Inflammatory macrophage treated with lipopolysaccharide for 4 hours (primary cell): ENCODE measurements at places on chromosomes 16 and 17.

DNA sequence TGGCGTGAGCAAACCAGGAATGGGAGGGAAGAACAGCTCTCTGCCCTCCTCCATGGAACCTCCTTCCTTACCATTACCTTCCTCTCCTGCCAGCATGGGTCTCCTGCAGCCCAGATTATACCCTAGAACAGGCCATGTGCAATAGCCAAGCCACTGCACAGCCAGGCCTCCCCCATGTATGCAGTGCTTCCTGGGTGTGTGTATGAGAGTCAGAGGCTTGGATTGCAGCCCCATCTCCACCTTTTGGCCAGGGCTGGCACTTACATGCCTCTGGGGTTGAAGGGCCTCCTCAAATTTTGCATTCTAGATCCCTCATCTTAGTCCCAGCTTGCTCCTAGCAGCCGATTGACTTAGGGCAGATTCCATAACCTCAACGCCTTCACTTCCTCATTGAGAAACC is 133.7 kb downstream of the GSG1L start:
- no peak for DNase-seq

- DNase-seq, result no peak
Observed at GRCh38 chr16:67268136-67268579, 11.2 kb upstream of the PLEKHG4 start.

DNA sequence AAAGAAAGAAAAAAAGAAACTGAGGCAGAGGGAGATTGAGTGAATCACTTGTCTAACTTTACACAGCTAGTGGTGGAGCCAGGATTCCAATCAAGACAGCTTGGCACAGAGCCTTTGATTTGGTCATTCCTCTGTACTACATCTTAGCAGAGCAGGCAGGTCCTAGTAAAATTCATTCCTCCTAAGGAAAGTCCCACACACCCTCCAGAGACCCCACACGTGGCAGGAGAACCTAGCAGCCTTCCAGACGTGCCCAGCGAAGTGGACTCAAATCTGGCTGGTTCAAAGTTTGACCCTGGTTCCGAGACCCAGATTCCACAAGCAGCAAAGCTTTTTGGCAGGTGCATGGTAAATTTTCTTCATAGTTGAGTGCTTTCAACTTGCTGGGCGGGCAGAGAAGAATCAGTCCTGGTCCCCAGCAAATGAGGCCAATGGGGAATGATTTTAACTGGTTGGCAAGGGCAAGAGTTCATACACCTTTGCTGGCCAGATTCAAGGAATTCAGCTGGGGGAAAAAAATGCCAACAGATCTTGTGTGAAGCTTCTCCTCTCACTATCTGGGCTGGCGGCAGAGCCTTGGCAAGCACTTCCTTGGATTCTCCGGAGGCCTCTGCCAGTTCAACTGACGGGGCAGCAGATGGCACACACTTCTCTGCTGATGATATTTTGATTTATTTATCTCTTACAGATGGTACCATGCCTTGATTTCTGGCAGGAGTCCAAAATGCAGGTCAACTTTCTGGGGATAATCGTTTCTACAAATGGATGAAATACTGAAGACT is 82.4 kb downstream of the GSG1L start:
- no peak for DNase-seq

- DNase-seq, result peak; percentile 91
Observed at GRCh38 chr17:1197781-1198490, 18.2 kb upstream of the ABR start.

DNA sequence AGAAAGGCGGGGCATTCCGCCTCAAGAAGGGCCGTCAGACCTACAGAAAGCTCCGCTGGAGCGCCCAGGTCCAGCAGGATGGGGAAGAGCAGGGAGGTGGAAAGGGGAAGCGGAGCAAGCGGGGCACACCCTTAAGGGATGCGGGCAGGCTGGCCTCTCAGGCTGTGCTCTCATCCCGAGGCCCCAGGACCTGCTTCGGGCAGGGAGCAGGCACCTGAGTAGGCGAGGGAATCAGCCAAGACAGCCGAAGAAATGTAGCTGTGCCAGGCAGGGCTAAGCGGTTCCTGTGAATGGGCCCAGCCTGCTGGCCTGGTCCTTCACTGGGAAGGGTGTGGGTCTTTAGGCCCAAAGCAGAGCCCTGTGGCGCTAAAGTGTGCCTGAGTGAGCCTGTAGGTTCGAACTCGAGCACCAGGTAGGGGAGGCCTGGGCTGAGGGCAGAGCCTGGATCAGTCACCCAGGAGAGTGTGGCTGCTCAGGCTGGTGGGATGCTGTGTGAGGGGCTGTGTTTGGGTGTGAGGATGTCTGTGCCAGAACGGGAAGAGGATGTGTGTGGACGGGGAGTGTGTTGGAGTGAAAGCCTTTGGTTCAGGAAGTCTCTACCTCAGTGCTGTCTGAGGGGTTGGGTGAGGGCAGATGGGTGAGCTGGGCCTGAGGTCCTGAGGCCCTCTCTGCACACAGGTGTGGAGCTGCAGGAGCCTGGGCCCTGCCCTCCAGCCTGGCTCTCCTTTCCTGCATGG is 3.3 kb downstream of the TBX4 start:
- no peak for DNase-seq

DNA sequence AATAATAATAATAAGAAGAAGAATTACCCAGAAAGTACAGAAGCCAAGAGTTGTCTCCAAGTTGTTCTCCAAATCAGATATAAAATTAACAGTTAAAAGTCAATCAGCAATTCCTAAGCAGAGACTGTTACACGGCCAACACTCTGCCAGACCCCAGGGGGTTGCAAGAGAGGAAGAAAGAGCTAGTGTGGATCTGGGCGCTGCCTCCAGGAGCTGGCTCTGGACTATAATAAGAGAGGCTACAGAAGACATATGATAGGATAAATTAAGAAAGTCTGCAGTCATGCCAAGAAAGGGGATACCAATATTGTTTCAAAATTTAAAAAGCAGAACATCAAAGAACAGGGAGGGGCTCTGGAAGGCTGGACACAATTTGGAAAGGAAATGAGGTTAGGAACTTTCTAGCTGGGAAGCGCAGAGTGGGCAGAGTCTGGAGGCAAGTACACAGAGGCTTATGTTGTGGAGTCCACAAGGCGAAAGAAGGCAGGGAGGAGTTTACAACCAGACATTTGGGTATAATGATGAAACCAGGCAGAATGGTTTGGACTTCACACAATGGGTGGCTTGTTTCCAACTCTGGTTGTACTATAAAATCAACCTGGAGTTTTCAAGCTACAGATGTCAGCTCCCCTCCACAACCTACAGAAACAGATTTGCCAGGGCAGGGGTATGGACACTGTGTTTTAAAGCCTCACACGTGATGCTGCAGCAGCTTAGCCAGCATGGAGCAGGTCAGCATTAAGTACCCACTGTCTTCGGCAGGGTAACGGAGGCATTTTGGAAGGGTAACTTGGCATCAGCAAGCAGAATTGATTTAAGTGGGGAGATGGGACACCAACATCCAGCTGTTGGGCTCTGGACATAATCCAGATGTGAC is 49.4 kb downstream of the SLC39A11 start:
- DNase-seq, result no peak

DNA sequence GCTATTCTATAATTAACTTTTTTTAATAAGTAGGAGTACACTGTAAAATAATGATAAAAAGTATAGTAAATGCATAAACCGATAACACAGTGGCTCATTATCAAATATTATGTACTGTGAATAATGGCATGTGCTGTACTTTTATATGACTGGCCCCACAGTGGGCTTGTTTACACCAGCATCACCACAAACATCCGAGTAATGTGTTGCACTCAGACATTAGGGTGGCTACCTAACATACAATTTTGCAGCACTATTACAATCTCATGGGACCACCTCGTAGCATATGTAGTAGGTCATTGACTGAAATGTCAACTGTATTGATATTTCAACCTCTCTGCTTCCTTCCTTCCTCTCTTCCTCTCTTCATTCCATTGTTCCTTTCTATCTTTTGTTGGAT is 51.7 kb downstream of the TBX4 start:
- DNase-seq, result no peak

GRCh38 chr16:78693496-78693895 is 594.0 kb downstream of the WWOX start:
- no peak for DNase-seq

DNA sequence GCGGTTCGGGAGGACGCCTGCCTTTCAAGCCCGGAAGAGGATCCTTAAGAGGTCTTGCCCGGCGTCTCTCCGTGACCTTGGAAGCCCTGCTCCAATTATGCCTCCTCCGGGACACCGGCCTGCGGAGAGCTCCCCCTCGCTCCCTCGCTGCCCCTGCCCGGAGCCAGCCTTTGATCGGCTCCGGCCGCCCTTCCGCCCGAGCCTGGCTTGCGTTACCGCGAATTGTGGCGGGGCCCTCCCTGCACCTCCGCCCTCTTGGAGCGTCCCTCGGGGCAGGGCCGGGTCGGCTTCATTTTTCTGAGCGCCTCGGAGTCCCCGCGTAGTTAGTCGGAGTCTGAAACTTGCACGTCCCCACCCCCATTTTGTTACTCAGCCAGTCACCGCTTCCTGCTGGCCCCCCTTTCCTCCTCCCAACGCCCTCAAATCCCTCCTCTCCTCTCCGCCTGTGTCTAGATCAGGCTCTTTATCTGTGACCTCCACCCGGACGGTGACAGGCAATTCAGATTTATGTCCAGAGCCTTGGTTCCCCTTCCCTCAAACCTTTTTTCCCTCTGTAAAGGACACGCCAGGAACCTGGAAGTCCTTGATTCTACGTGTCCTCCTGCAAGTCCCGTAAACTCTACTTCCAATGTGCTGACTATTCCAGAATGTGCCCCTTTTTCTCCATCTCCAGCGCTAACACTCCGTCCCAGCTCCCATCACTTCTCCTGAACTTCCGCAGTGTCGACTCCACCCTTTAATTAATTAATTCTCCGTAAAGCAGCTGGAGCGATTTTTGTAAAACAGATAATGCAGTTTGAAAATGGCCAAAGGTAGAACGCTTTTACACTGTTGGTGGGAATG is 569 bp upstream of the RABEP2 start:
- peak; percentile 76 for DNase-seq

DNA sequence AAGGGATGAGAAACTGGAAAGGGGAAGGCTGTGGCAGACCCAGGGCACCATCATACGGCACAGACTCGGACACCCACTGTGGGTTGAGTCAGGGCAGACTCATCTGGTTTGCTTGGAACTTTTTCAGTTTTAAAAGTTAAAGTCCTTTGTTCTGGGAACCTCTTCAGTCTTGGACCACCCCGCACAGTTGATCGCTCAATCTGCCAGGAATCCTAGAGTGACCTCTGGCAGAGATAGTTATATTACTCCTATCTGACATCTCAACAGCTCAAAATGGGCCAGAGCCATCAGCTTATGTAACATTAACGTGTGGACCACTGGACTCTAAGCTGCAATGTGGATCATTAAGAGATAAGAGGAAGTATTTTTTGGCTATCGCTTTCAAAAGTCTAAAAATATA is 164.3 kb downstream of the ABCA8 start:
- DNase-seq, result no peak

- DNase-seq, result no peak
Observed at GRCh38 chr16:66231452-66232160, 134.9 kb upstream of the CDH5 start.

- no peak for DNase-seq
Observed at GRCh38 chr16:1316033-1316405, 6.6 kb downstream of the UBE2I start.

- DNase-seq, result no peak
Observed at GRCh38 chr16:12057266-12057665, 80.7 kb downstream of the SNX29 start.

- peak; percentile 57 for DNase-seq
Observed at GRCh38 chr16:88784074-88784855, 755 bp downstream of the PIEZO1 start.

- DNase-seq, result no peak
Observed at GRCh38 chr17:28857905-28858800, 3.3 kb downstream of the ERAL1 start.

GRCh38 chr16:89723279-89724250 is 2.2 kb downstream of the ZNF276 start:
- DNase-seq, result no peak

- no peak for DNase-seq
Observed at GRCh38 chr16:73206151-73206707, 158.3 kb upstream of the ZFHX3 start.

GRCh38 chr17:40122999-40123810 is 1.4 kb downstream of the MSL1 start:
- peak; percentile 39 for DNase-seq

- DNase-seq, result no peak
Observed at GRCh38 chr17:67818110-67819002, 6.9 kb upstream of the BPTF start.

GRCh38 chr16:62712566-62712965 is 676.3 kb upstream of the CDH8 start:
- DNase-seq, result no peak

DNA sequence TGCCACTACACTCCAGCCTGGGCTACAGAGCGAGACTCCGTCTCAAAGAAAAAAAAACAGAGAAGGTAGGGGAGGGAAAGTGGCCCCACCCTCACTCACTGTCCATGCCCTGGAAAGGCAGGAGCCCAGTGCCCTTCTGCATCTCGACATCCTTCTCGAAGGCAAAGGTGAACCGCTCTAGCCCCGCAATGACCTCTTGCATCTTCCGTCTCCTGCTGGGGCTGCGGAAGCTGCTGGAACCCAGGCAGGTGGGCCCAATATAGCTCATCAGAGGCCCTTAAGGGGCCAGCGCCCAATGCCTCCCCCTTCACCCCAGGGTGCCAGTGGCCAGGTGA is at the start of gene CPSF4L:
Gene CPSF4L, minus strand, starts transcription at position 264 of the 335 bp plus-strand sequence. Its CDS starts 62 bp downstream, at position 202.
- no peak for DNase-seq

DNA sequence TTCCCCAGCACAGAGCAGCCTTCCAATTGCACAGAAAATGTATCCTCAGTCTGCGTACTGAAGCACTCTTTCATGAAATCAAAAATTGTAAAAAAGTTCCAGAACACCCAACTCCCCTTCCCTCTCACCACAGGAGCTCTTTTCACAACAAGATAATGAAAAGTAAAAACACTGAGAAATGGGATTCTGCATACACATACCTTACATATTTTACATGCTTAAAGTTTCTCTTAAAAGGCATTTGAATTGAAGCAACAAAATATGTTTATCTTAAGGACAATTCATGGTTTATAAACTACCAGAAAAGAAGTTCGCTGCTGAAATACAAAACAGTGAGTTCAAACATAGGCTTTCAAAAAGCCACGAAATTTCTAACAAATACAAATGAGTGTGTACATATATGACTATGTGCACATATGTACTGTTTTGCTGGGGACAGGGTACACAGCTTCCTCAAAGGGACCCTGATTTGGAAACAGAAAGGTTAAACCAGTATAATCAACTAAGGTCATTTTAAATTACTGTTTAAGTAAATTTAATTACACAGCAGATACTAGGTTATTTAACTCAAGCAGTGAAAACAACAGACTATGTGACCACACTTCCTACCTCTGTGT is 33.8 kb downstream of the COG1 start:
- no peak for DNase-seq

- DNase-seq, result no peak
Observed at GRCh38 chr17:2837147-2837561, 40.9 kb downstream of the RAP1GAP2 start.

GRCh38 chr16:57778658-57779057 is 23.6 kb downstream of the KIFC3 start:
- no peak for DNase-seq

DNA sequence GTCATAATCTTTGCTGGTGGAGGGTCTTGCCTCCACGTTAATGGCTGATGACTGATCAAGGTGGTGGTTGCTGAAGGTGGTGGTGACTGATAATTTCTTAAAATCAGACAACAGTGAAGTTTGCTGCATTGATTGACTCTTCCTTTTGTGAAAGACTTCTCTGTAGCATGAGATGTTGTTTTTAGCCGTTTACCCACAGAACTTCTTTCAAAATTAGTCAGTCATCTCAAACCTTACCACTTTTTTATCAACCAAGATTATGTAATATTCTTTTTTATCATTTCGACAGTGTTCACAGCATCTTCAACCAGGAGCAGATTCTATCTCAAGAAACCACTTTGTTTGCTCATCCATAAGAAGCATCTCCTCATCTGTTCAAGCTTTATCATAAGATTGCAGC is 5.9 kb downstream of the UQCRC2 start:
- DNase-seq, result no peak

- DNase-seq, result no peak
Observed at GRCh38 chr17:58086953-58087352, 3.7 kb downstream of the DYNLL2 start.
